ENCODE measurements at places on chromosomes 1 and 21. TPM values are rescaled to one million over a fixed set of nuclear protein-coding genes. Genes with fewer than 3 reads are reported as not detected.

SELP gene
- 17.0 TPM for total RNA-seq

MX1 gene
- total RNA-seq, result 77.8 TPM

PADI3 gene
- total RNA-seq, result not detected

ABCA4 gene
- not detected for total RNA-seq

LIPI gene
- not detected for total RNA-seq

LHX8 gene
- total RNA-seq, result not detected

TCHH gene
- not detected for total RNA-seq

AIRE gene
- total RNA-seq, result 0.10 TPM

ATP1B1 gene
- 4.7 TPM for total RNA-seq

CNIH3 gene
- 1.4 TPM for total RNA-seq

S100A4 gene
- total RNA-seq, result 793 TPM

LRRIQ3 gene
- total RNA-seq, result 0.21 TPM

SPRR3 gene
- total RNA-seq, result not detected

TMEM52 gene
- total RNA-seq, result 0.31 TPM

C1orf185 gene
- not detected for total RNA-seq

S100A7 gene
- total RNA-seq, result not detected
